ENCODE measurements at places on chromosomes 5 and 9.

- no peak for DNase-seq
Measured at GRCh38 chr5:3845230-3845629, 249.6 kb downstream of the IRX1 start.

- DNase-seq = no peak
Measured at GRCh38 chr9:86508208-86508903, 154.1 kb upstream of the TUT7 start.

GRCh38 chr5:96822686-96823459 is 15.1 kb upstream of the ERAP1 start:
- DNase-seq = no peak

GRCh38 chr5:133934822-133935666 is 33.4 kb downstream of the C5orf15 start:
- DNase-seq = no peak

- DNase-seq = no peak
Measured at GRCh38 chr5:102596951-102597350, 98.2 kb upstream of the SLCO6A1 start.

DNA sequence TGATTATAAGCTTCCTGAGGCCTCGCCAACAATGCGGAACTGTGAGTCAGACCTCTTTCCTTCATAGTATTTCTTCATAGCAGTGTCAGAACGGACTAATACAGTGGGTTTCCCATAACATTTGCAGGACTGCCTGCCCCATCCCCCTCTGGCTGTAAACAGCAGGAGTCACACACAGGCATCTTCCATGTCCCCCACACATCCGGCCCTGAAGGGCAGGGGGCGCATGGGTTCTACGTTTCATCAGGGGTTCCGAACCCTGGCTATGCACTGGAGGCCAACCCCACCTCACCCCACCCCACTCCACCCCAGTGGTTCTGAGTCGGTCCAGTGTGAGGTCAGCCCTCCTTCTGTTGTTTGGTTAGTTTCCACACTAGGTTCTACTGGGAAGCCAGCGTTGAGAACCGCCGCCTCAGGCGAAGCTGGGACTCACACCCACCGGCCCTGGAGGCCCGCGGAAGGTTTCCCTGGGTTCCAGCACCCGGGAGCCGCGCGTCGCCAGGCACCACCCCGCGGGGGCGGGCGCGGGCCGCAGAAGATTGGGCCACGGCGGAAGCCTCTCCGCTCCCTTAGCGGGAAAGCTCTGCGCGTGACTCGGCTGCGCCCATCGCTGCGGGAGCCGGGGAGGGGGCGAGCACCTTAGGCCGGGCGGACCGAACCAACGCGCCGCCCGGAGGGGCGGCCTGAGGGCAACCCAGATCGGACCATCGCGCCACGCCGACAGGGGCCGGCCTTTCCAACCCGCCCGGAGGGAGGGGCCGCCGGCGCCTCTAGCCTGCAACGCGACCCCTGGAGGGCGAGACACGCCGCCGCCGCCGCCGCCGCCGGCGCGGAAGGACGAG is at the start of gene RUSC2:
RUSC2 (plus strand) TSS at position 799 of the 842 bp plus-strand sequence. CDS start 56,411 bp downstream, outside the sequence.
- peak; percentile 57 for DNase-seq

DNA sequence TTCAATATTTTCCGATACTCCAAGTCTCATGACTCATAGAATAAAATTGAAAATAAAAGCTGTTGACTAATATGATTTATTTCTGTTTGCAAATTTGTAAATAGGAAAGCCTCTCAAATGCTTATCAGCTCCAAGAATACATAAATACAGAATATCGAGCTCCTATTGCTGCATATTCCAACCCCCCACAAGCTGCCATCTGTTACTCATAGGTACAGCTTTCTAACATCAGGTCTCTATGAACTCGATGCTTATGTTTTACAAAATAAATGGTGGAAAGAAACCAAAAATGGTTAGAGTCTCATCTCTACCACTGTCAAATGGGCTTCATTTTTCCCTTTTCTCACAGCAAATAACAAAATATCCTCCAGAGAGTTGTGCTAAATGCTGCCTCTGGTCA is 631.6 kb upstream of the CDH18 start:
- no peak for DNase-seq

DNA sequence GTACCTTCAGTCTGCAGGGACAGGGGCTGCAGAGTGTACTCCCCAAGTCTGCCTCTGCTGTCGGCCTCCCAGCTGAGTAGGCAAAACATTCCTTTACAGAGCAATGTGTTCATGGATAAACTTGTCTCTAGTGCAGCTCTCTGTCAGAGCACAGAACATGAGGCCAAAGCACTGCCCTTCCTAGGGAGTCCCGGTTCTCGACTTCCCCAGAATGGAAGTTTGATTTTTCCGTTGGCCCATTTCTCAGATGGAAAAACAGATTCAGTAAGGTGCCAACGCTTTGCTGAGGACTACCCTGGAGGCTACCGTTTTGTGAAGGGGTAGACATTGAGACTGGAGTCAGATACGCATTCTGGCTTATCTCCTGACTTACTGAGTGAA is 422 bp upstream of the TRIM32 start:
- DNase-seq = no peak

DNA sequence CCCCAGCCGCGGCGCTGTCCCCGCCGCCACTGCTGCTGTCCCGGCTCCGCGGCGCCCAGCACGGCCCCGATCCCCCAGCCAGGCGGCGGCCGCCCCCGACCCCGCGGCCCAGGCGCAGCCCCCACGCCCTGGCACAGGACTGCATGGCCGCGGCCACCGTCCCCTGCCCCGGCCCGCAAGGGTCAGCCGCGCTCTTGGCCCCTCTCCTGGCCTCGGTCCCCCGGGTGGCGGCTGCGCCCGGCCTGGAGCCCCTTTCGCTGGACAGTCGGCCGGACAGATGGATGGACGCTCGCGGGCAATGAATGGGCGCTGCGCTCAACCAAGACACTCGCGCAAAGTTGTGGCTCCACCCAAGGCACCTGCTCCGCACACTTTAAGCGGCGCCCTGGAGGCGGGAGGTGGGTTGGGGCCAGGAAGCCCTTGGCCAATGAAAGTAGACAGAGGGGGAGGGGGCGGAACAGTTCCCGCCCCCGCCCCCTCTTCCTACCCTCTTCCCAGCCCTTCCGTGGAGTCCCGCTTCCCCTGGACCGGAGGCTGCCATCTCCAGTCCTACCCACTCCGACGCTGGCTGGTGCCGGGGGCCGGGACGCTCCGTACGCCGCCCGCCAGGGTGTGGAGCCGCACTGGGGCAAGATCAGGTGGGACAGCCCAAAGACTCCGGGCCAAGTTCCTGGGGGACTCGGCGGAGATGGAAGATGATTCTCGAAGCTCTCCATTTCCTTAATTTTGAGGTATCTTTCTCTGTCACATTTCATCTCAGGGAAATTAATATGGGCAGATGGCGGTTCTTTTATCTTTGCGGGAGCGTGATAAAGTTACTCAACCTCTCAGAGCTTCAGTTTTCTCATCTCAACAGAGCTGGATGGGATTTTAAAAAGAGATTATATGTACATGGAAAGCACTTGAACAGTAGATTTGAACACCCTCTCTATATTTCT is at the start of gene GLDC:
GLDC (minus strand) TSS at position 375 of the 938 bp plus-strand sequence; CDS start at position 145, 230 bp downstream.
- DNase-seq = peak; percentile 22

- no peak for DNase-seq
Measured at GRCh38 chr9:89877051-89878002, 272.5 kb downstream of the GADD45G start.

- no peak for DNase-seq
Measured at GRCh38 chr9:133975511-133975910, 16.6 kb downstream of the VAV2 start.

DNA sequence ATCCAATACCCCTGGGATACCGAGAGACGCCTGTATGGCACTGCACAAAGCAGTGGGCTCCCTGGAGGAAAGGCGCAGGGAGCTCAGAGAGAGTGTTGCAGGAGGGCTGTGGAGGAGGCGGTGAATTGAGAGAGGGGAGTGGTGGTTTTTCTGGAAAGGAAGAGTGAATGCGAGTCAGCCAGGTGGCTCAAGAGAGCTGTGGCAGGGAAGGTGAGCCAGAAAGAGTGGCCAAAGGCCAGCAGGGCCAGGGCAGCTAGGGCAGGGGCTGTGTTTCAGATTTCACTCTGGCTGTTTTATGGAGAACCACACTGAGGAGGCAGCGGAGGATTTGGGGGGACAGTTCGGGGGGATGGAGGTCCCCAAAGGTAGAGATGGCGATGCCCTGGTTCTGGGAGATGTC is 13.0 kb upstream of the DAB2IP start:
- no peak for DNase-seq

GRCh38 chr5:116318091-116318854 is 233.4 kb downstream of the COMMD10 start:
- DNase-seq = no peak

DNA sequence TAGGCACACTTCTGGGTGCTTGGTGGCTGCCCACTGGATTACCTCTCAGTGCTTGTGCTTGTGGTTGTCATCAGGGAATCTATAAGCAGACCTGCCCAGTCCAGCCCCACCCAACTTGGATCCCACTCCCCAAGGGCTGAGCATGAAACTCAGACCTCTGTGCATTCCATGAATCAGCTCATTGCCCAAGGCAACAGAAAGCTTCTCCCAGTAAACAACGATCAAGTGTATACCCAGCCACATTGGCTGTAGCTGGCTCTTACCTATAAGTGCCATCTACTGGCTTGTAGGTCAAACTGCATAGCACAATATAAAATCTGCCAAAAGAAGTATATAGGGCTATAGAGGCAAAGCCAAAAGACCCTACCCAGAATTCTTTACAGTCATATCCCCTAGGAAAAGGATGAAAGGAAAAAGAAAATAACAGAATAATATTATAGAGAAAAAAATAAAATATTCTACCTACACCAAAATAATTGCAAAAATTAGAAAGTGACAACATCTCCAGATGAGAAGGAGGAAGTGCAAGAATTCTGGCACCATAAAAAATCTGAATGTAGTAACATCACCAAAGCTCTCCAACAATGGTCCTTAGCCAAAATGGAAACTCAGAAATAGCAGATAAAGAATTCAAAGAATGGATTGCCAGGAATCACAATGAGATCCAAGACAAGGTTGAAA is 321.0 kb upstream of the TRPC7 start:
- DNase-seq = no peak

GRCh38 chr9:72193478-72193881 is 44.2 kb downstream of the GDA start:
- no peak for DNase-seq

GRCh38 chr5:54547711-54548250 is 30.2 kb downstream of the SNX18 start:
- DNase-seq = no peak

DNA sequence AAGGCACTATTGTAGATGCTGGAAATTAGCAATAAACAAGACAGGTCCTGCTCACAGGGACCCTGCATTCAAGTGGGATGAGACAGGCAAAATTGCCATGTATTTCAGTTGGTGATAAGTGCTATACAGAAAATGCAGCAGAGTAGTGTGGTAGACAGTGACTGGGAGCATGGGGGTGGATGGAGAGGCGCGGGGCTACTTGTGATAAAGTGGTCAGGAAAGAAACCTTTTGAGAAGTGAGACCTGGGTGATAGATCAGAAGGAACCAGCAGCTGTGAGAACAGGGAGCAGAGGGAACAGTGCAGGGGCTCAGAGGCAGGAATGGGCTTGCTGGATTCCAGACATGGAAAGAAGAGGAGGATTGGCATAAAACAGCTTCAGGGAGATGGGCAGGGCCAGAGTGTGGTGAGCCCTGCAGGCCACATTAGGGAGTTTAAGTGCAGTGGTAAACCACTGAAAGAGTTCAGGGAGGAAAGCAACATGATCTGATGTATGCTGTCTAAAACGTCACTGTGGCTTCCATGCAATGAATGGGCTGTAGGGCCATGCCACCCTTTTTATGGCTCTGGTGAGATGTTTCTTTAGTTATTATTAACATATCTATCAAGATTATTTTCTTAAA is 7.3 kb downstream of the CRHBP start:
- DNase-seq = no peak

DNA sequence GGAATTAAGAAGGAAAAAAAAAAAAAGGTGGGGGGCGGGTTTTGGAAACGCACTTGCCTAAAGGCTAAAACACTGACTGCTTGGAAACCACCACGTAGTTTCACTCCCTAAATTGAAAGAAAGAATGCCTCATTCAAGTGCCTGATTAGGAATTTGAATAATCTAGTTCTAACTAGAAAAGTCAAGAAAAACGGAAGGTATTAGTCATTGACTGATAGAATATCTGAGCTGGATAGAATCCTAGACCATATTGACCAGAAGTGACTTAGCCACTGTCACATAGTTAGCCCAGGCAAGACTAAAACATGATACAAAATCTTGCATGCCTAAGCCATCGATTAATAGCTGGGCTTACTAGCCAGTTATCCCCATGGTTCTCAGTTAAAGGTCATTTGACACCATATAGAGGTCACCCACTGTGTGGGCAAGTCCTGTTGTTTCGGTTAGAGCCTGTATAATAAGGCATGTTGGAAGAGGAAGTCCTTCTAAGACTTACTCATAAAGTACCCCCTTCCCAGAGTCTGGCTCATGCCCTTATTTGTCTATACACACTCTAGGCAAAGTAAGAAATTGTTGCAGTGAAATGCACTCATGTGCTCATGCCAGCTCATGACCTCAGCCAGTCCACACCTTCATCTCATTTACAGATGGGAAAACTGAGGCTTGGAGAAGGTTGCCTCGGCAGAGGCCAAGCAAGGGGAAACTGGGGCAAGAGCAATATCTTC is 40.2 kb downstream of the SH3RF2 start:
- DNase-seq = no peak

DNA sequence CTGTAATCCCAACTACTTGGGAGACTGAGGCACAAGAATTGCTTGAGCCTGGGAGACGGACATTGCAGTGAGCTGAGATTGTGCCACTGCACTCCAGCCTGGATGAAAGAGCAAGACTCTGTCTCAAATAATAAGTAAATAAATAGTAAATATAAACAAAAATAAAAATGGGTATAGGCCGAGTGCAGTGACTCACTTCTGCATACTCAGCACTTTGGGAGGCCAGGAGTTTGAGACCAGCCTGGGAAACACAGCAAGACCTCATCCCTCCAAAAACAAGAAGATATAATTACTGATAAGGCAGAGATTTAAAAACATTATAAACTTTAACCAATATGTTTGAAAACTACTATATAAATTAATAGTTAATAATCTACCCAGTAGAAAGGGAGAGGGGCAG is 37.8 kb upstream of the SUSD1 start:
- DNase-seq = no peak

- DNase-seq = no peak
Measured at GRCh38 chr5:131776450-131776849, 20.4 kb downstream of the FNIP1 start.

Data from caudate nucleus (tissue), 63 donors.